ENCODE measurements at places on chromosomes 16 and 17. TPM values are rescaled to one million over a fixed set of nuclear protein-coding genes. Genes with fewer than 3 reads are reported as not detected.
A peak's percentile ranks its signal among the peaks of the same experiment; 100 is the strongest.

DNA sequence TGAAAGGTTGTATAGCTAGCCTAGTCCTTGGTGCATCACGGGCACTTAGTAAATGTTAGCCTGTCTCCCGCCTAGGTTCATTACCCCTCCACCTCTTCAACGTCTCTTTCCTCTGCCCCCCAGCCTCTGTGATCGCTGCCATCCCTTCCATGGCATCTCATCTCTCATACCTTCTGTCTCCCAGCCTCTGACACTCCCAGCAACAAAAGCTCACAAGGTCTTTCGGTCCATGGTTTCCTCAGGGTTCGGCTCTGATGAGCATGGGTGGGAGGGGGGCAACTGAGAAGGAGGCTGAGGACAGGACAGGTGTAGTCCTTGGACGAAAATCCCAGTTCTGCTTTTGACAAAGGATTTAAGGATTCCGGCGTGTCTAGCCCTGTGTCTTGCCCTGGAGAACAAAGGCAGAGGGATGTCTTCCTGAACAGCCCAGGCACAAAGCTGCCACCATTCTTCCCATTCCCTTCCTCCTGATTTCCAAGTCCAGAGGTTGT lies 16.7 kb downstream of the CCR7 start:
- DNase-seq, result no peak

The CYTH1 gene
- total RNA-seq, result 32.6 TPM

The CCDC78 gene
- 0.20 TPM for total RNA-seq

The SCNN1B gene
- total RNA-seq, result 3.7 TPM

DNA sequence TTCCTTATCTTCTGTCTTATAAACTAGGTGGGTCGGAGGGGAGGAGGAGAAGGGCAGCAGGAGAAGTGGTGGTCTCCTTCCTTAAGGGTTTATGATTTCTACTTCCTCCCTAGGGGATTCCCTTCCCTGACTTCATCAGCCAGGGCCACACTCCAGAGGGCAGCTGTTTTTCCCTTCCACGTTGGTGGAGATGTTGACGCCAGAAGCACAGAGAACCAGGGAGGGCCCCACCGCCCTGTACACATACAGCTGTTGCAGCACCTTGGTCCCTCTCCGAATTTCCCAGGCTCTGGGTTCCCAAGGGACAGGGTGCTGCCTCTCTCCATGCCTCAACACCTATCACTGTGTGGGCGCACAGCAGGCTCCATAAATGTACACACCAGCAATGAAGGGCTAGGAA lies 5.6 kb upstream of the SLC6A4 start:
- DNase-seq, result no peak

DNA sequence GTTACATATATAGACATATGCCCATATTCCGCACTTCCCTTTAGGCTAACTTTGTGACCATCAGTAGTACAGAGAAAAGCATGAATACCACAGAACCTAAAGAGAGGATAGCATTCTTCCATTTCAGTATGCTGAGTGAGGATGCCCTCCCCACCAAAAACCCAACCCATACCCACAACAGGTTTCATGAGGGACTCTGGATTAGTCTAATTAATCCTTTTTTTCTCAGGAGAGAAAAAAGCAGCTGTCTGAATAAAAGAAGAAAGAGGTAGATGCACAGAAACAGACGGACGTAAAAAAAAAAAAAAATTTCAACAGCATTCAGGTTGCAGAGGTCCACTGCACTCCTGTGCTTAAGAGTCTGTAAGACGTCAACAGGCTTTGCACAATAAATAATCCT lies 6.7 kb downstream of the MMD start:
- no peak for DNase-seq

DNA sequence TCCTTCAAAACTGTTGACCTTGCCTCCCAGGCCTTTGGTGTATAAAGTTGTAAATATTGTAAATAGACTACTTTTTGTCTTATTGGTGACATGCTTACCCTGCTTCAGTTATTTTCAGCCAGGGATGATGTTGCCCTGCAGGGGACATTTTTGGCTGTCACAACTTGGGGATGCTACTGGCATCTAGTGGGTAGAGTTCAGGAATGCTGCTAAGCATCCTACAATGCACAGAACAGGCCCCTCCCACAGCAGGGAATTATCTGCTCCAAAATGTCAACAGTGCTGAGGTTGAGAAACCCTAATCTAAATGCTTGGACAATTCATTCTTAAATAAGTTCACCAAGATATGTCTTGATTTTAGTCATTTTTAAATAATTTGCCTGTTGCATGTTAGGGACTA lies 459.8 kb downstream of the PMP22 start:
- no peak for DNase-seq

- no peak for DNase-seq
These were observed 62.1 kb upstream of the MYOCD start for GRCh38 chr17:12603566-12603965.

DNA sequence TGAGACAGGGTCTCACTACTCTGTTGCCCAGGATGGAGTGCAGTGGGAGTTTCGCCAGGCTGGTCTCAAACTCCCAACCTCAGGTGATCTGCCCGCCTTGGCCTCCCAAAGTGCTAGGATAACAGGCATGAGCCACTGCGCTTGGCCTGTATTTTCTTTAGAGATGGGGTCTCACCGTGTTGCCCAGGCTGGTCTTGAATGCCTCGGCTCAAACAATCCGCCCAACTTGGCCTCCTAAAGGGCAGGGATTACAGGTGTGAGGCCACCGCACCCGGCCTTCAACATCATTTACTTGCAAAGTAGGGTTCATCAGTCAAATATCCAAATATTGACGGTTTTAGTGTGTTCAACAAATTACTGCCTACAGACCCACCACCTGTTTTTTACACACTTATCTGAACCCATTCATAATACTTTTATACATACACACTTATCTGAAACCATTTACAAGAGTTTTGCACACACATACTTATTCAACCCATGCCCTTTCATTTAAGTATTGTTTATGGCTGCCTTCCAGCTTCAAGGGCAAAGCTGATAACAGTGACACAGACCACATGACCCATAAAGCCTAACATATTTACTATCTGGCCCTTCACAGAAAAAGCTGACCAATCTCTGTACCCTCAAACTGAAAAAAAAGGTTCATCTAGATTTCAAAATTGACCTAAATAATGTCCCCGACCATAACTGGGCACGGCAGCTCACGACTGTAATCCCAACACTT lies 11.9 kb downstream of the TMEM170A start:
- no peak for DNase-seq

GRCh38 chr16:28524681-28525171 lies 14.0 kb downstream of the NUPR1 start:
- DNase-seq, result no peak

The CDRT15L2 gene
- total RNA-seq, result not detected

DNA sequence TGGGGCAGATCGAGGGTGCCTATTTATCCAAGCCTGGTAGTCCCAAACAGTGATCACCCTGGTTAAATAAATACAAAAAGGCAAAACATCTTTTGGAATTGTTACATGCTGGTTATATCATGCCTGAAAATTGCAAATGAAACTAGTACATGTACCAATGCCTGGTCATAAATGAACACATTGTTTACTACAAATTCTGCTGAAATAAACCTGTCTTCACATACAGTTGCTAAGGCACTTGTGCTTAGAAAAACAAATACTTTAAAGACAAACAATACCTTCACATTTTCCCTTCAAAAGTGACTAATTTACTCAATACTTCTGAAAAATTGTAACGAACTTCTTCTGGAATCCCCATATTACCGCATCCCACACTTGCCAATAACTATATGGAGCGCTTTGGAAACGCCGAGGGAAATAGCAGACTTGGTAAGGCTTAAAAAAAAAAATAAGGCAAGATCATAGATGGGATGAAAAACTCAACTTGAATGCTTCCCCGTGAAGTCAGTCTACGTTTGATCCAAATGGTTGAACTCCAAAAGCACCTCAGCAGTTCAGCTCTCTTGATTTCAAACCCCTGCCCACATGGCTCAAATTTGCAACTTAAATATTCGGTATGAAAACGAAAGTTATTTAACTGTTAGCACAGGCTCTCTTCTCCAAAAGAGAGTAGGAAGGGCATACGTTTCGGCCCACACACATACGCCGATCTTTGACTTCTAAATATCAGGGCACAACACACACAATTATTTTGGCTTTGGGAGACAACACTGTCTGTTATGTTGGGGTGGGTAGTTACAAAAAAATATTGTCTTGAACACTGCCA lies 264.5 kb downstream of the NTN1 start:
- peak; percentile 52 for DNase-seq

DNA sequence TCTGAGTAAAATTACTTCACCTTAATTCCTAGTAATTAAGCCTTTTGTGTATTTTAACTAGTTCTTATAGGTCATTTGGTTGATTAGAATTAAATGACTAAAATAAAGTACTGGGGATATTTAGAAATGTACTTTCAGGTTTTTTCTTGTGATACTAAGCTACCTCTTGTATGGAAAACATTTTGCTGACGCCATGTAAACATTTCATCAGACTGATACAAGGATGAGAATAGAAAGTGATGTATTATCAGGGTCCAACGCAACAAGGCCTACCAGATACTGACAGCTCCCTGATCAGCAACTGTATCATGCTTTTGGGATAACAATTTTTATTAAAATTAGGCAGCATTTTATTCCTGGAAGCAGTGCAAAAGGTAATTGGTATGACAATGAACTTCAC lies 1.7 kb downstream of the SMARCE1 start:
- DNase-seq, result no peak

DNA sequence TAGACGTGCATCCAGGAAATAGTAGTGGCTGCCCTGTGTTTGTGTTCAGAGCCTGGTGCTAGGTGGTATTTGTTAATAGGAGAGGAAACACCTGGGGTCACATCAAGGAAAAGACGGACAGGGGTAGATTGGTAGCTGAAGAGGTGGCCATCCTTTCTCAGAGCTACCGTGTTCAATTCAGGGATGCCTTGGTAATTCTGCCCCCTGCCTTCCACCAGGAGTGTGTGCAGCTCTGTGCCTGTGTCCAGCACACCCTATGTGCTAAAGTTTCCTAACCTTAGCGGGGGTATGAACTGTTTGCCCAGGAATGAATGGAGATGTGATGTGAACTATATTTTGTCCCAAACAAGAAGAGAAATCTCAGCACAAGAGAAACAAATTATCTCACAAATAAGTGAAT lies 174.1 kb upstream of the MPHOSPH6 start:
- no peak for DNase-seq

DNA sequence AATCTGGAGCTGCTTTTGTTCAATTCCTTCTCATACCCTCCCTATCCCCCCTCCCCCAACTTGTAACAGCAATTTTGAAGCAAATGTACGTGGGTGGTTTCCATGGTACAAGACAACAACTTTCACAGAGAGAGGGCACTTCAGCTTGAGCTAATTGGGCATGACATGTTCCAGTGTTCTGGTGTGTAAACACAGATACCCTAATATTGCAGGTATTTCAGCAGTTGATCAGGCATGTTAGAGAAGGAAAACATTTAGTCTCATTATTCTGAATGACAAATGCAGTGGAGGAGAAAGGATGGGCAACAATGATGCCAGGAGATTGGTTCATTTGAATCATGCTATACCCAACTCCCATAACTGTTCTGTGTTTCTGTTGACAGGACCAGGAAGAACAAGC lies 137.5 kb downstream of the TRIM37 start:
- DNase-seq, result no peak

DNA sequence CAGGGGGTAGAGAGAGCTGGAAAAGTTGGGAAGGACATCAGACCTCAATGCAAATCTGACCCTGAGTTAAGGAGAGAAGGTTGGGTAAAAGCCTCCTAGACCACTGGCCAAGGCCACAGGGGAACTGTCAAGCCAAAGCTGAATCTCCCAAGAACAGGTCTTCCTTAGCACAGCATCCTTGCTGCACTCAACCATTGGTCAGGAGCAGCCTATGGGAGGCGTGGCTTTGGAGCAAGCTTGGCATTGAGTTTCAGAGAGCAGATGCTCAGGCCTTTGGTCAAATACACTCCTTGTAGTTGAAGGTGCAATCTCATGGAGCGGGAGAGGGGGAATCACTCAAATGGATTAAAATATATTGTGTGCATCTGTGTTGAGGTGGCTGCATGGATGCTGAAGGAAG lies 21.8 kb downstream of the SOX9 start:
- no peak for DNase-seq

GRCh38 chr17:19883537-19884215 lies 15.9 kb upstream of the ULK2 start:
- DNase-seq, result no peak

DNA sequence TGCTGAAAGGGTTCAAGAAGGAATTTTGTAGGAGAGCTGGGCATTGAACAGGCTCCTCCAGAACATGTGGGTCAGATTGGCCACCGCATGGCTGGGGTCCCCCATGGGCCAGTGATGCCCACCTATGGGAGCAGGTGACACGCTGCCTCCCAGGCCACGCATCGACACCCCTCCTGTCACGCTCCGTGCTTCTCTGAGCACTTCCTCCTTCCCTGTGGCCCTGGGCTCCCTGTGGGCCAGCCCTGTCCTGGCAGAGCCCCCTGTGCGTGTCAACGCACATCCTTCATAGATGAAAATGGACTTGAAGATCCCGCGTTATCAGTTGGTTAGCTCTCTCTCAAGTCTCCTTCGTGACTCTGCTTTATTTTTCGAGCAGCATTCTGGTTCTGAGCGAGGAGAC lies 160.3 kb downstream of the RPTOR start:
- DNase-seq, result no peak

The NPIPB9 gene
- 6.3 TPM for total RNA-seq

DNA sequence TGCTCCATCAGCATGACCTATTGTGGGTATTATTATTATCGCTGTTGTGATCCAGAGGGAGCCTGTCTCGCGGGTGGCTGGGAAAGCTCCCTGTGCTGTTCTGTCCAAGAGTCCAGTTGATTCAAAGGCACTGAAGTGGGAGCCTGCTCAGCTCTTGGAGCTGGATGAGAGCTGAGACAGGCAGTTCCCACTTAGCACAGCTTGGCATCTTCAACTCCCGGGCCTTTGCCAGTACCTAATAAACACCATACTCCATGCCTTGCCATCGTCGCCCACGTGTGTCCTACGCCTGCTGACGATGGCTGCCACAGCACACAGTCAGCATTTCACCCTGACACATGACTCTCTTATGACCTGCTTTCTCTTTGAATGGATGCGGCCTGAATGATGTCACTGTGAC lies 32.6 kb downstream of the RTN4RL1 start:
- no peak for DNase-seq

DNA sequence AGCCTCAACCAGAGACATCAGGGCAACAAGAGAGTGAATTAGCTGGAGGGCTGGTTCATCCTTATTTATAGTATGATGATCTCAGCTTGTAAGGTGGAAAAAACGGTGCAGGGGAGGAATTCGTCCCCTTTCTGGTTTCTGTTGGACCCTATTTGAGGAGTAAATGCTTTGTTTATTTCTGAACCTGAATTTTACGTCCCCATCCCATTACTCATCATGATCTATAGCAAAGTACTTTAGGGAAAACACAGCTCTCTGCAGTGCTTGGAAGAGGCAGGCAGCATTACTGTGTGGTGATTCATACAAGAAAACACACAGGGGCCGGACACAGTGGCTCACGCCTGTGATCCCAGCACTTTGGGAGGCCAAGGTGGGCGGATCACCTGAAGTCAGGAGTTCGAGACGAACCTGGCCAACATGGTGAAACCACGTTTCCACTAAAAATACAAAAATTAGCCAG lies 8.0 kb upstream of the VAT1L start:
- DNase-seq, result no peak

- no peak for DNase-seq
These were observed 124.2 kb downstream of the TMEM132E start for GRCh38 chr17:34703533-34703932.

All from skin of body (tissue), 3 donors.